ENCODE measurements at places on chromosomes 3 and 15.

DNA sequence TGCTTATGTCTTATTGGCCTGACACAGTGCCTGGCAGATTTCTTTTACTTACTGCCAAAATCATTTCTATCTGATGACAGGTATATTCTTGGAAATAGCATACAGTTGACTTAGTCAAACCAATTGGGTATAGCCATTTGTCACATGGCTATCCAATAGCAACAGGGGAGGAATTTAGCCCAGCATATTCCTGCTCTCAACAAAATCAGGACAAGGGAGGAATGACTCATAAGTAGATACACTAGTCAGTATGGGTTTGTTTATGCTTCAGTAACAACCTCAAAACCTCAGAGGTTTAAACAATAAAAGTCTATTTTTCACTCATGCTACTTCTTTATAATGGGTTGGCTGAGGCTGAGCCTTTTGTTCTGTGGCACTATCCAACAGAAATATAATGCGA is 38.0 kb upstream of the VILL start:
- DNase-seq, result no peak

DNA sequence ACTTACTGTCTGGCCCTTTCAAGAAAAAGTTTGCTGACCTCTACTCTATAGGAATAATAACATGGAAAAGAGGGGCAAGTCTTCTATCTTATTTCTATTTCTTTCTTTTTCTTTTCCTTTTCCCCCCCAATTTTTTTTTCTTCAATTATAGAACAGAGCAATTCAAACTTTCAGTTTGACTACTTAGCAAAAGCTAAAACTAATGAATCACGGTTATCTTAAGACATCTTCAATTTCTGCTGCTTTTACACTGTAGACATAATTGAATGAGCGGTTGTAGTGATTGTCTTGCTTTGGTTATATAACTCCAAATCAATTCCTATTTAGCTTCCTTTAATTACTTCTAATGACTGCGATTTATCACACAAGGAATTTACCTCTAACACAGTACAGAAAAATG is 74.3 kb upstream of the P2RY1 start:
- DNase-seq, result no peak

DNA sequence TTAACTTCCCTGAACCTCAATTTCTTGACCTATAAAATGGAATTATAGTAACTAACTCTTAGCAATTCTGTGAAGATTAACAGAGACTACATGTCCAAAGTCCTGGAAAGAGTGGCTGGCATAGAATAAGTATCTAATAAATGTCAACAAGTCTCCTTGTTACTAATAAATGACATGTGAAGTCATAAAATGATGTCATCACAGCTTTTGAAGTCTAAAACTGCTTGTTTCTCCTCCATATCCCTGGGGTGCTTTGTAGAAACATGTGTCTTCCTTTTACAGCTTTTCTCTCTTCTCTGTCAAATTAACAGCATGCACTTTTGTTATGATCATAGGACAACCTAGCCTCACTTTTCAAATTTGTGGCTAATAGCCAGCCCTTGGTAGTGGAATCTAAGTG is 510.2 kb downstream of the NTRK3 start:
- DNase-seq, result no peak

DNA sequence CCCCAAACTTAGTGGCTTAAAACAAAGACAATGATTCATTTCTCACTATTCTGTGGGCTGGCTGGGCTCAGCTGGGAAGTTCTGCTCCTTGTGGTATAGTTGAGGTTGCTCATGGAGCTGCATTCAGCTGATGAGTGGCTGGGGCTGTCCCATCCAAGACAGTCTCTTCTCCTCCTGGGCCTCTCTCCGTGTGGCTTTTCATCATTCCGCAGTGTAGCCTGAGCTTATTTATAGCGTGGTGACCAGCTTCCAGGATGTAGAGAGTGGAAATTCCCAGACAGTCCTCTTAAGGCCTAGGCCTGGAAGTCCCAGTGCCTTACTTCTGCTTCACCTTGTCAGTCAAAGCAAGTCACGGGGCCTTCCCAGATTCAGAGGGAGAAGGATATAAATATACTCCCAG is 136.7 kb upstream of the DAZL start:
- DNase-seq, result no peak

- DNase-seq, result peak; percentile 72
Measured at GRCh38 chr3:120442975-120443517, 7.7 kb downstream of the FSTL1 start.
